IPS DF 19.7 (cell line): ENCODE measurements at places on chromosomes 4 and X.

DNA sequence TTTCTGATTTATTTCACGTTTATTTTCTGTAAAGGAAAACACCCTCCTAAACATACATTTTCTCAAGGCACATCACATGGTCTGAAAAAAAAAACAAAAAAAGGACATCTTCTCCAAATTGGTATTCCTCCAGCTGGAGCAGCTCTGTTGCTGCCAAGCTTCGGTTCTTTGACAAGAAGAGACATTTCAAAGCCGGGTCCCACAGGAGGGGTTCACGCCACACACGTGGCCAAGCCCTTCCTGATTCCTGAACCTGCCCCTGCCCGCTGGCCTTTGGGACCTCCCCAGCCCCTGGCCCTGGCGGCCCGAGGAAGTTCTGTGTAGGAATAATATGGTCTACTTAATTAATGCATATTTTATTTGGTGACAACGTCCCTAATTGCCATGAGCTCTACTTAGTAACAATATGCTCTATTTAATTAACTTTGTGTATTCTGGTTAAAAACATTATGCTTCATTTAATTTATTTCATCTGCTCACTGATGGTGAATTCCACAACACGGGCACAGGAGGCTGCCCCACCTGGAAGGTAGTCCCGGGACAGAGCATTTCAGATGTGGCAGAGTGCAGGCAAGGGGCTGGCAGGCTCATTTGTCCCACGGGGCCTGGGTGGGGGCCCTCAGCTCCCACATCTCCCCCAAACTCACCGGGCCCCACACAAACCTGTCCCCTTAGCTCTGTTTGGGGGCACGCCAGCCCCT lies 5.4 kb upstream of the RGS12 start:
- DNase-seq, result no peak

DNA sequence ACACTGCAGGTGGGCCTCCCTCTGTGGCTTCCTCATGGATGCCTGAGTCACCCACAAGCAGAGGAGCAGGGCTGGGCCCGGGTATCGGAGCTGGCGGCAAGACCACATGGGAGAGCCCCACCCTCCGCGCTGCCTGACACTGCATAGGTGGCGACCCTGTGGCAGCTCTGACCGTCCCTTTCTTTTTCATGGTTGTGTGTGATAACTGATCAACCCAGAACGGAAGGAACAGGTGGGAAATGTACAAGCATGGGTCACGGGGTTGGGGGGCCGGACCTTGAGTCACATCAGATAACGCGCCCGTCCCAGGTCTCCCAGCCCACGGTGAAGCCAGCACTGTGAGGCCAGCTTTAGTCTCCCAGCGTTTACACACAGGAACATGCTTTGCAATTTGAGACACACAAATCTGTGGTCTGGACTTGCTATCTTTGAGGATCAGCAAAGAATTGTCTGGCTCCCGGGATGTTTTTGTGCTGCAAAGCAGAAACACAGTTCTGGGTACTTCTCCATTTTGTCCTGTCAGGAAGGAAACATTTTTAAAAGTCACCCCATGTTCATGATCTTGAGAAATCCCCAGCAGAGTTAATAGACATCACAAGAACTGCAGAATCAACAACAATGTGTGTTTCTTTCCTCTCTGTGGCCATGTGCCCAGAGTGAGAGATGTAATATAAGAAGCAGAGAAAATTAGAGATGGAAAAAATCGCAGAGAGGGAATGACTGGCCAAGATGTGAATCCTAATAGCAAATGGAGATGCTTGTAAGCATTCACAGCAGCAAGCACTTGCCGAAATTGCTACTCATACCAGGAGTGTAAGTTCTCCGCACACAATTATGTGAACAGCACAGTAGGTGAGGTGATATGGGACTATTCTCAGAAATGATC lies 70.1 kb upstream of the CBR4 start:
- no peak for DNase-seq

GRCh38 chr4:38802561-38803355 lies 1.8 kb downstream of the TLR1 start:
- no peak for DNase-seq

DNA sequence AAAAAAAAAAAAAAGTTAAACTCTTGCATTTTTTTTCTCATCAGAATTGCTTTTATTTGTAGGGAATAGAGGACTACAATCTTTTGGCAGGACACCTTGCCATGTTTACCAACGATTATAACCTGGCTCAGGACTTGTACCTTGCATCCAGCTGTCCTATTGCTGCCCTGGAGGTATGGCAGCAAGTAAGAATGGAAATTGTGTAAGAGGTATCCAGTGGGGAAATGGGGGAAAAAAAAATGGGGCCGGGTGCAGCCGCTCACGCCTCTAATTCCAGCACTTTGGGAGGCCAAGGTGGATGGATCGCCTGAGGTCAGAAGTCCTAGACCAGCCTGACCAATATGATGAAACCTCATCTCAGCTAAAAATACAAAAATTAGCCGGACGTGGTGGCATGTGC lies 49.8 kb downstream of the WDR19 start:
- DNase-seq, result no peak

GRCh38 chr4:101563126-101563525 lies 215.8 kb upstream of the PPP3CA start:
- DNase-seq, result no peak

DNA sequence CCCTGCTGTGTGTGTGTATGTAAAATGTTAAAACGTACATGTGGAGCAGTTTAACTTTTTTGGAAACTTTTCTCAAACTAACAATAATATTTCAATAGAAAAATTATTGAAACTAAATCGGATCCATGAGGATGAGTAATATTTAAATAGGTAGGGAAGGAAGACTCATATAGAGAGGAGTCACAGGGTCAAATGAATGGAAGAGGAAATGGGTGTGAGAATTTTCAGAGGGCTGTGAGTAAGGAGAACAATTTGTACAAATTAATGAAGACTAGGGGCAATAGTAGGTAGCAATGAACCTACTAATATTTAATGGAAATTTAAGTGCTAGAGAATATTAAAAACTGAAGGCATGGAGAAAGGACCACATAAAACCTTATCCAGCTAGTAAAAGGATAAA lies 290.7 kb upstream of the PCDH18 start:
- no peak for DNase-seq

DNA sequence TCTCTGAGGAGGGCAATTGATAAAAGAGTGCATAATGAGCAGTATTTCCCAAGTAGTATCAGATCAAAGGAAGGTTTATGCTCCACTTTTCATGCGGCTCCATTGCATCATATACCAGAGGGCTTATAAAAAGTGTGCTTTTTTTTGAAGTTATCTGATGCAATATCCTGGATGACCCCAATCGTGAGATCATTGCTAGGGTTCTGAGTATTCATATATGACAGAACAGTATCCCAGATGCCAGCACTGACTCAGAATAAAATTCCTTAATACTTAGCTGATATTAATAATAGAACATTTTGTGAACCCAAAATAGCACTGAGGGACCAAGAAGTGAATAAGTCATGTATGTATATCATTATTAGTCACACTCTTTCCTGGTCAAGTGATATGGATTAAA lies 945.5 kb upstream of the AGA start:
- no peak for DNase-seq

- DNase-seq, result no peak
Observed at GRCh38 chr4:98462487-98462886, 195.9 kb downstream of the TSPAN5 start.

- no peak for DNase-seq
Observed at GRCh38 chr4:16124232-16124631, 40.4 kb upstream of the PROM1 start.

DNA sequence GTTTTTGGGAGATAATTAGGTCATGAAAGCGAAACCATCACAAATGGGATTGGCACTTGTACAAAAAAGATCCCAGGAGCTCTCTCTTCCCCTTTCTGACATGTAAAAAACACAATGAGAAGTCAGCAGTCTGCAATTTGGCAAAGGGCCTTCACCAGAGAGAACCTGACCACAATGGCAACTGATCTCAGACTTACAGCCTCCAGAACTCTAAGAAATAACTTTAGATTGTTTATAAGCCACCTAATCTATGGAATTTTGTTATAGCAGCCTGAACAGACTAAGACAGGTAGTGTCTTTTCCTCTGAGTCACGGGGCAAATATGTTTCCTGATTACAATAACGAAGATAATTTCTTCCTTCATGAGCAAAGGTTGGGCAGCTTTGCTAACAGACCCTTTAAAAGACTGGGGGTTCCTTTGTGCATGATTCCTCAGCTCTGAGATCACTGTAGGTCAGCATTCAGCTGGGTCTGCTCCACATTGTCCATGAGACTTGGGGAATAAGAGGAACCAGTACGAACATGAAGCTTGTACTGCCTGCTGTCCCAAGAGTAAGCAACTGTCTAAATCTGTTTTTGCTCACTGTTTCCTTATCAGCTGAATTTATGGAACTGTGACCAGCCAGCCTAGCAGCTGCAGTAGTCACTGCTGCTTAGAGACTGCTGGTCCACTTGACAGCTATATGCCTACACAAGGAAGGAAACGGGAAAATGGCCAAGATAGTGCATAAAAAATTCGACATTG lies 191.6 kb downstream of the ANAPC10 start:
- DNase-seq, result no peak

GRCh38 chrX:7228226-7228625 lies 80.3 kb upstream of the PUDP start:
- DNase-seq, result no peak

DNA sequence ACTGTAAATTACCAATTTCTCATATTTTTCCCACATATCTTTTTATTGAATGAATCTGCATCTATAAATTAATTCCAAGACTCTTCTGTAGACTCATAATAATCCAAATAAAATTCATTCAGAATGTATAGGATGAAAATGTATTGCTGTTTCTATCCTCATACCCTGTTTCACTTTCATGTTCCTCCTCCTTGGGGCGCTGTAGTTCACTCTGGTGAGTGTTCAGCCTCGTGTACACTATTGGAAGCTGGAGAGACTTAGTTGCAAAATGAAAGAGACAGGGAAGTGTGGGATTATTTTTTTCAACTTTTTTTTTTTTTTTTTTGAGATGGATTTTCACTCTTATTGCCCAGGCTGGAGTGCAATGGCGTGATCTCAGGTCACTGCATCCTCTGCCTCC lies 296.1 kb downstream of the TLL1 start:
- DNase-seq, result no peak

DNA sequence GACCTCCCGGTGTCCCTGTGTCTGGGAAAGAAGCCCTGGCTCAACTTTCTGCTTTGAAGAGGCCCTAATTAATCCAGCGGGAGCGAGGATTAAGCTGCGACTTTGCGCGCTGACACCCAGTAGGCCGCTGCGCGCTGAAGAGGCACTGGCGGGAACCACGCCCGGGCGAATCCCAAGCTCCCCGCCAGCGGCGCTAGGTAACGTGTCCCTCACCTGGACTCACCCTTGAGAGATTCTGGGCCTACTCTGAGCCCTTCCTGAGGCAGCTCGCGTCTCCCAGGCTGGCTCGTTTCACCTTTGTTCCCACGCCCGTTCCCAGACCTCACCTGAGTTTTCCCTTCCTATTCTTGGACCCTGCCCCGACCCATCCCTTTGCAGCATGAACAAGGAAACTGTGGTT lies 616 bp upstream of the KLHL34 start:
- DNase-seq, result no peak

- no peak for DNase-seq
Observed at GRCh38 chrX:147170993-147171392, 356.4 kb upstream of the CXorf51A start.

GRCh38 chr4:156946516-156947424 lies 24.8 kb downstream of the PDGFC start:
- DNase-seq, result no peak

DNA sequence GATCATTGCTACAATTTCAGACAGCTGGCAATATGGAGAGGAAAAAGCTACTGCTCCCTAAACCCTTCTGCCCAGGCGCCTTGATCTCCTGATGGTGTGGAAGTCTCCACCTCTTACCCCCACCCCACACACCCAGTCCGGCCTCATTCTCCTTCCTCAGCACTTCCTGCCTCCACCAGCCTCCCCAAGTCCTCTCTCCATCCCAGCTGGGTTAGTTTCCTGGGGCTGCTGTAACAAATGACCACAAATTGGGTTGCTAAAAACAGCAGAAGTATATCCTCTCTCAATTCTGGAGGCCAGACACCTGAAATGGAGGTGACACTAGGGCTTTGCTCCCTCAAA lies 1.1 kb upstream of the CCNQ start:
- DNase-seq, result no peak

DNA sequence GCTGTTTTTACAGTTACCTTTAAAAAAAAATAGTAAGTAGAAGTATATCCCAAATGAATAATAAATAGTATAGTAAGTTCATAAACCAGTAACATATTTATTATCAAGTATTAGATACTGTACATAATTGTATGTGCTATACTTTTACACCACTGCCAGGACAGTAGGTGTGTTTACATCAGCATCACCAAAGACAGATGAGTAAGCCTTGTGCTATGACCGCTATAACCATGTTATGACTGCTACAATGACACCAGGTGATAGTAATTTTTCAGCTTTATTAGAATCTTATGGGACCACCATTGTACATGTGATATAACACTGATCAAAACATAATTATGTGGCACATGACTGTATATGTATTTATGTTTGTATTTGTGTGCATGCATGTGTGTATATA lies 27.3 kb downstream of the PABPC4L start:
- no peak for DNase-seq

DNA sequence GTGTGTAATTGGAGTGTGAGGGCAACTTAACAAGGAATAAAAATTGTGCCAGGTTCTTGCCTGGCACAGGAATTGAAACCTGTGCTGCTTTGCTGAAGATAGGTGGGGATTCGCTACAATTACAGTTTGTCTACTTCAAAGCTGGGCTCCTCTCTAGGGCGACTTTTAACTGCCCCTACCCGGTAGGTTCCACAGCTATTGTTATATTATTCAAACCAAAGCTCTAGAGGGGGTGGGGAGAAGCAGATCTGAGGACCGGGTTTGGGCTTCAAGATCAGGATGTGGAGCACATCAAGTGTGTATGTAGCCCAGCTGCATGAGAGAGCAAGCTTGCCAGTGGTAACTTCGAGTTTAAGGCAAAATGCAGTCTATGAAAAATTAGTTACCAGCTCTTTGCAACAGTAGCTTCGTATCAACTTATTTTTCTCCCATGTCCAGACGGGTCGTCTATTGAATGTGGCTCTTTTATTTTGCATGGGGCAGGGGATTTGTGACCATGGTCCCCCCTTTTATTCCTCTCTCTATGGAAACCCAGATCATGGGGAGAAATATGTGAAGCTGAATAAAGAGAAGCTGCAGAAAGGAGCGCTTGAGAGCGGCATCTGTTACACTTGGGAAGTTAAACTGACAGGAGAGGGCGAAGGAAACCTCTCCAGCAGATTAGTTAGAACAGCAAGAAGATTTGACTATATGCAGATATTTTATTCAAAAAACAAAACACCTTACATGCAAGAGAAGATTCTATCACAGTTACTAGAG lies 3.2 kb upstream of the POU3F4 start:
- no peak for DNase-seq

GRCh38 chr4:19401301-19402080 lies 850.2 kb upstream of the SLIT2 start:
- DNase-seq, result no peak

DNA sequence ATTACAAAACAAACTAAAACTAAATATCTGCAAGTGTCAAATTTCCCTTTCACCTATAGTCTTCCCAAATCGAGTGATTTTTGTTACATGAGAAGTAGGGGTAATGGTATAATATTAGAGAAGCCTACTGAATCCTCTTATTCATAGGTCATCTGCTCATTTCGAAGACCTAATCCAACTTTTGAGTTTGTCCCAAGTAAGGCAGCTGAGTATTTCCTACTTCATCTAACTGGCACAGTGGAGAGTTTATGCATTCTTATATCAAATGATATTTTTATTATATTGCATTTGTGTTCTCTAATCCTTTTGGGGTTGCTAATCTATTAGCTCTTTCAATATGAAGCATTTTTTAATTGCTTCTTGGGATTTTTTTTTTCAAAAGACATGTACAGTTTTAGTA lies 7.7 kb upstream of the NR3C2 start:
- DNase-seq, result no peak
